ENCODE measurements at places on chromosomes 13 and 19. TPM values are rescaled to one million over a fixed set of nuclear protein-coding genes. Genes with fewer than 3 reads are reported as not detected.
A peak's percentile ranks its signal among the peaks of the same experiment; 100 is the strongest.

DNA sequence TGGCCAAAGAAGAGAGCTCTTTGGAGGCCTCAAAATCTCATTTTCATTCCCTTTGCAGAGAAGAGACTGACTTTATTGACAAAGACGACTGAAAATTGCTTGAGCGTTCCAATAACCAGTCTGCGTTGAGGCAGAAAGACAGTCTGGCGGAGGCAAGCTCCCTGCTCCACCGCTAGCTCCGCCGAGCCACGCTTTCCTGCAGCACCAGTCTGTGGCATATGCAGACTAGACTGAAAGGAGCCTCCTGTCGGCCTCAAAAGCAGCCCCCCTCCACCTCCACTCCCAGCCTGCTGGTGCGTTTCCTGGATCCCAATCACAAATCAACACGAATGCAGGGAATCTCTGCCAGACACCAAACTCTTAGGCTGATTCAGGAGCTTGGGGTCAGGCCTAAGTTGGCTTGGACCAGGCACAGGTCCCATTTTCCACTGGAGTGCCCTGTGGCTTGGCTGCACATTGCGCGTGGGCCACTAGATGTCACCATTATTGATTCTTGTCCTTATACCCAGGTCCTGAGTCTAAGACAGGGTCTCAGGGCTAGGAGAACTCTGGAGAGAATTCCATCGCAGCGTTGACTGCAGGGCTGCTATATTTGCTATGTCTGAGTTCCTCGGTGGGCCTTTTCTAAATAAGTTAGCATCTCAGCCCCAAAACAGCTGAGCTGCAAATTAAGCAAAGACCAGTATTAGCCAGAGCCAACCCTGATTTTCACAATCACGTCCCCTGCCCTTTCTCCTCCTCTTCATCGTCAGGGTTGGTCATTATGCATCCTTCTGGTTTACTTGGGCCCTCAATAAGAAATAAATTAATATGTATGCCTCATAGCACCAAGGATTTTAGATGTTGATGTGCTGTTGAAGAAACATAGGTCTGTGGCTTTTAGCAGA is 5.2 kb upstream of the ZNF507 start:
- DNase-seq: peak; percentile 68

- no peak for DNase-seq
Observed at GRCh38 chr13:25943081-25943480, 108.7 kb downstream of the SHISA2 start.

- no peak for DNase-seq
Observed at GRCh38 chr19:48379058-48379457, 12.3 kb downstream of the KDELR1 start.

- DNase-seq: peak; percentile 19
Observed at GRCh38 chr13:82565201-82565600, 1317.1 kb downstream of the SLITRK1 start.

DNA sequence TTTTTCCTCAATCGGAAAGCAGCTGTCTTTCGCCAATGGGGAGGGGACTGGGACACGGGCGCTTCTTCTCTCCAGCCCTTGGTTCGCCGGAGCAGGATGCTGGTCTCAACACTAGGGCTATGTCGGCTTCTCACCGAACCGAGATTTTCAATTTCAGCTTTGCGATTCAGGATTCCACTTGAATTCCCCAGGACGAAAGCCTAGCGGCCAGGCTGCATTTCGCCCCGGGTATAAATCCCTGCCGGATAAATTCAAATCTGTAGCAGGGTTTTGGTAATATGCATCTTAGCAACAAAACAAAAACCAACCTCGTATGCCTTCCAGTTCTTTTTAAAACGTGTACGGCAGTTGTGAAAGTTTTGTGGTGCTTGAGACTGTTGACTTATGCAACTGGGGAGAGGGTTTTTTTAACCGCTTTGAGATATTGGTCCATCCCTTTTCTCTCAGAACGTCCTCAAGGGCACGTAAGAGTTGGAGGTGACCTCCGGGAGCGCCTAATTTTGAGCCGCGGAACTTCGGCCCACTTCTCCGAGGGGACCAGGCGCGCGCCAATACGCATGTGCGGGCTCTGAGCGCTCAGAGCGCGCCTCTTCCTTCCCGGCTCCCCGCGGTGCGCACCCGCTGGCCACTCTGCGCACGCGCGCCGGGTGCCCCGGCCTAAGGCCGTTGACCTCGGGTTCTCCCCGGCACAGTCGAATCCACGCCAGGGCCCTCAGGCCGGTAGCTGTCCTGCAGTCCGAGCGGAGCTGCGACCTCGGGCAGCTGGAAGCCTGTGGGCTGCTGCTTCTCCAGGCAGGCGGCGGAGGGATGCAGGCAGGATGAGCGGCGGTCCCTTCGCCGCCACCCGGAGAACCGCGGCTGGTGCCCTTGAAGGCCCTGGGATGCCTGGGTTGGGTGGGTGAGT is 7.6 kb downstream of the POU4F1 start:
- DNase-seq: peak; percentile 81

DNA sequence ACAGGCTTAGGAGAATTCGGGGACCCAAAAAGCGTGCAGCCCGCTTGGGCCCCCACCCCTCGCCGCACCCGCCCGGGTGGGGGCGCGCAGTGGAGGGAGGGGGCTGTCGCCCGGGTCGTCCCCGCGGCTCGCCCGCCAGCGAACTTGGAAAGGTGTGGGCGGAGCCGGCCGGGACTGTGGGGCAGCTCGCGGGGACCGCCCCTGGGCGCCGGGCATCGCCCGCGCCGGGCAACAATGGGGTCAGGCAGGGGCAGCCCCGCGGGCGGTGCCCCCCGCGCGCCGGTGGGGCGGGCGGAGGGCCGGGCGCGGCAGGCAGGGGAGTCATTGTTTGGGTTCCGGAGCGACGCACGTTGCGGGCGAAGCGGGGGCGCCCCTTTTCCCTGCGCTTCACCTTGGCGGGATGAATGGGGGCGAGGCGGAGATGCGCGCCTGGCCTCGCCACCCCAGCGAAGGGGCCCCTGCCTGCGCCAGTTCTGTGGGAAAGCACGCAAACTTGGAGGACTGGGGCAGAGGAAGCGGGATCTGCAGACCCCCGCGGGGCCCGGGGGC is 647 bp upstream of the KLF12 start:
- DNase-seq: peak; percentile 72

DNA sequence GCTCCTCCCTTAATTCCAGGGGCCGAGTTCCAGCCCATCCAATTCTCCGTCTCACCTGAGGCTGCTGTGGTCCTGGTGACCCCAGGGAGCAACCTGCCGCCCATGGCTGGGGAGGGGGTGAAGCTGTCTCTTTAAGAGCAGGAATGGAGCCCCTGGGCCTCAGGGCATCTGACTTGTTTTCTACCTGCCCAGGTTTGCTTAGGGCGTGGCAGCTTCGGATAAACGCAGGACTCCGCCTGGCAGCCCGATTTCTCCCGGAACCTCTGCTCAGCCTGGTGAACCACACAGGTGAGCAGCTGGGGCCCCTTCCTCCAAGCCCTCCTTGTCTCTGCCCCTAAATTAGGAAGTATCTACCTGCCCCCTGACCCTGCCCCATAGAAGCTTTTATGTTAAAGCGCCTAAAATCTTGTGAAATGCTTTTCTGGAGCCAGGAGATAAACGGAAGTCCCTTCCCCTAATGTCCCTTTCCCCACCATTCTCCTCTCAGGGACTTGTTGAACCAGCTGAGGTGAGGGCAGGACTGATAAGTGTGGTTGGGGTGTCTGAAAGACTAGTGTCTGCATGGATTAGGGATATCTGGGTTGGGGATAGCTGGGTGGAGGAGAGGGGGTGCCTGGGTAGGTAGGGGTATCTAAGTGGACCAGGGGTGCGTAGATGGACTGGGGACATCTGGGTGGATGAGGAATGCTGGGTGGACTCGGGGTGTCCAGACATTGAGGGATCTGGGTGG is 614 bp downstream of the FXYD3 start:
- no peak for DNase-seq

- no peak for DNase-seq
Observed at GRCh38 chr19:38684078-38684861, 36.8 kb downstream of the ACTN4 start.

Gene SRRM5
- total RNA-seq: 0.25 TPM

Gene PGLYRP1
- total RNA-seq: not detected

Gene ZNF492
- not detected for total RNA-seq

Gene MEIS3
- total RNA-seq: 32.2 TPM

Gene PSG6
- total RNA-seq: not detected
